A673 (cell line): ENCODE measurements at places on chromosomes 3 and 15.

DNA sequence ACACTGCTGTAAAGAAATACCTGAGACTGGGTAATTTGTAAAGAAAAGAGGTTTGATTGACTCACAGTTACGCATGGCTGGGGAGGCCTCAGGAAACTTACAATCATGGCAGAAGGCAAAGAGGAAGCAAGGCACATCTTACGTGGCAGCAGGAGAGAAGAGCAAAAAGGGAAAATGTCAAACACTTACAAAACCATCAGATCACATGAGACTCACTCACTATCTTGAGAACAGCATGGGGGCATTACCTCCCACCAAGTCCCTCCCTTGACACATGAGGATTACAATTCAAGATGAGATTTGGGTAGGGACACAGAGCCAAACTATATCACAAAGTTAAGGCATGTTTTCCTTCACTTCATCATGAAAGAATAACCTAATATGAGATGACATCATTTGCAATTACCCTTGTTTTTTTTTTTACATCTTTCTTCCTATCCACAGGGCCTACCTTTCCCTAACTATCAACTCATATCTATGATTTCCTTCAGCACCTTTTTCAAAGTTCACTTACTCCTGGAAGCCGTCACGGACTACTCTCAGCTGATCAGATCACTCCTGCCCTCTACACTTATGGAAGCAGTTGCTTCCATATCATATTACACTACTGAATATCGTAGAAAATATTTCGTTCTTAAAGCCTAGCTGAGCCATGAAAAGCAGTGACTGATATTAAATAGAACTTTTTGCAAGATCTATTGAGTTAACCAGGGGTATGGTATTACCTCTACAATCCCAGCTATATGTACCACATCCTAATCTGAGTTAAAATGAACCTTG is 25.5 kb upstream of the ATP8B4 start:
- no peak overlapping the region for H3K4me3 ChIP-seq
- H3K4me1 ChIP-seq, result peaks cover 6% of the 10 kb centered on the region
- no peaks in the 10 kb centered on the region for H3K27me3 ChIP-seq
- no peaks in the 10 kb centered on the region for H3K36me3 ChIP-seq
- no peak overlapping the region for H3K27ac ChIP-seq

- H3K4me3 ChIP-seq, result no peak overlapping the region
- H3K36me3 ChIP-seq, result peaks cover 7% of the 10 kb centered on the region
- H3K27me3 ChIP-seq, result no peaks in the 10 kb centered on the region
Observed at GRCh38 chr3:87233805-87234204, 6.7 kb downstream of the CHMP2B start.

DNA sequence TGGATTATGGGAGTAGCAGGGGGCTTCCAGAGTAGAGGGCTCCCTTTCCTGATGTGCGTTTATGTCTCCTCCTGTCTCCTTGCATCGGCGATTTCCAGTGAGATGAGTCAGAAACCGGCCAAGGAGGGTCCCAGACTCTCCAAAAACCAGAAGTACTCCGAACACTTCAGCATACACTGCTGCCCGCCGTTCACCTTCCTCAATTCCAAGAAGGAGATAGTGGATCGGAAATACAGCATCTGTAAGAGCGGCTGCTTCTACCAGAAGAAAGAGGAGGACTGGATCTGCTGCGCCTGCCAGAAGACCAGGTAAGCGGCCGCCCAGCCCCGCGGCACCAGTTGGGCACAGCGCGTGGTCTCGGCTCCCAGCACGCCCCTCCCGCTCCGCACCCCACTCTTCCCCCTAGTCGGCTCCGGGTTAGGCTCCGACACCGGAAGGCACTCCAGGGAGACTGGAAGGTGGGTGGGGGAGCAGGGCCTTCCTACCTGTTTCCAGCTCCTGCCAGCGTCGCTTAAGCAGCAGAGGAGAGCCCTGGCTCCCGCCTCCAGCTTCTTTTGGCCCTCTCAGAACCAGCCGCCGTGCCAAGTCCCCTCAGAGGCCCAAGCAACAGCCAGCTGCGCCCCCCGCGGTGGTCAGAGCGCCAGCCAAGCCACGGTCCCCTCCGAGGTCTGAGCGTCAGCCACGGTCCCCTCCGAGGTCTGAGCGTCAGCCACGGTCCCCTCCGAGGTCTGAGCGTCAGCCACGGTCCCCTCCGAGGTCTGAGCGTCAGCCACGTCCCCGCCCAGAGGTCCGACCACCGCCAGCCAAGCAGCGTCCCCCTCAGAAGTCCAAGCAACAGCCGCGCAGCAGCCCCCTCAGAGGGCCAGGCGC is 34.7 kb downstream of the MOBP start:
- no peak overlapping the region for H3K4me3 ChIP-seq
- no peak for DNase-seq
- peaks cover 22% of the 10 kb centered on the region for H3K27me3 ChIP-seq
- no peaks in the 10 kb centered on the region for H3K4me1 ChIP-seq
- no peak overlapping the region for H3K27ac ChIP-seq

GRCh38 chr3:111712294-111713167 is 117.4 kb upstream of the ZBED2 start:
- H3K4me1 ChIP-seq, result no peaks in the 10 kb centered on the region
- no peak overlapping the region for H3K27ac ChIP-seq
- DNase-seq, result no peak
- H3K36me3 ChIP-seq, result no peaks in the 10 kb centered on the region

- H3K36me3 ChIP-seq, result no peaks in the 10 kb centered on the region
- no peak overlapping the region for H3K4me3 ChIP-seq
- no peak for DNase-seq
- peaks cover 8% of the 10 kb centered on the region for H3K4me1 ChIP-seq
- H3K27ac ChIP-seq, result no peak overlapping the region
Observed at GRCh38 chr15:76200641-76201105, 110.6 kb downstream of the ETFA start.

- DNase-seq, result no peak
- H3K4me1 ChIP-seq, result no peaks in the 10 kb centered on the region
- H3K27ac ChIP-seq, result no peak overlapping the region
- H3K36me3 ChIP-seq, result no peaks in the 10 kb centered on the region
- H3K4me3 ChIP-seq, result no peak overlapping the region
Observed at GRCh38 chr3:45647148-45647619, 42.0 kb upstream of the SACM1L start.

- no peak overlapping the region for H3K27ac ChIP-seq
- peaks cover 9% of the 10 kb centered on the region for H3K4me1 ChIP-seq
- no peaks in the 10 kb centered on the region for H3K27me3 ChIP-seq
- H3K36me3 ChIP-seq, result no peaks in the 10 kb centered on the region
- no peak for DNase-seq
Observed at GRCh38 chr3:66048051-66048395, 9.3 kb upstream of the MAGI1 start.

- H3K27ac ChIP-seq, result no peak within 1 kb of the TSS
- no peak for DNase-seq
- no peaks in the 10 kb centered on the region for H3K4me1 ChIP-seq
- peak within 1 kb of the TSS; percentile 26 for H3K4me3 ChIP-seq
- H3K27me3 ChIP-seq, result no peaks in the 10 kb centered on the region
Observed at GRCh38 chr15:45129651-45130129, at the start of the genes DUOX1 and DUOXA1. DUOX1 (plus strand) TSS chr15:45129994; CDS start chr15:45131967, 1,973 bp downstream. DUOXA1 (minus strand) TSS chr15:45129879; CDS start chr15:45123014, 6,865 bp downstream.

GRCh38 chr3:94249491-94250079 is 186.7 kb downstream of the NSUN3 start:
- DNase-seq, result peak; percentile 80
- H3K27ac ChIP-seq, result no peak overlapping the region
- peaks cover 9% of the 10 kb centered on the region for H3K4me1 ChIP-seq
- H3K4me3 ChIP-seq, result no peak overlapping the region
- no peaks in the 10 kb centered on the region for H3K36me3 ChIP-seq

DNA sequence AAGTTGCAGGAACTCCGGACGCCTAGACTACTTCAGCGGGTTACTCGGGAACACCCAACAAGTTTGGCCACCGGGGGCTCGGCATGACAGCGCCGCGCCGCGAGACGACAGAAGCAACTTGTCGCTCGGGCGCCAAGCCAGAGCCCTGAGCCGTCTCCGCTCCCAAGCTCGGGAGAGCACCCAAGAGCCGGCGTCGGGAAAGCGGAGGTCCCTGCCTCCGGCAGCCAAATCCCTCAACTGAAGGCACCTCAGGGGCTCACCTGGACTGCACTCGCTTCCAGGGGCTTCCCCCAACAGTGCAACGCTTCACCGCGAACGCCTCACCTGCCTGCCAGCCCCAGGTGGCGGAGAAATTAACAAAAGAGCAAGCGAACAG is 640 bp downstream of the MB21D2 start:
- DNase-seq, result peak; percentile 91
- H3K27ac ChIP-seq, result peak overlapping the region; percentile 86
- no peaks in the 10 kb centered on the region for H3K27me3 ChIP-seq
- H3K36me3 ChIP-seq, result no peaks in the 10 kb centered on the region
- H3K4me1 ChIP-seq, result peaks cover 26% of the 10 kb centered on the region

- no peaks in the 10 kb centered on the region for H3K27me3 ChIP-seq
- no peak overlapping the region for H3K4me3 ChIP-seq
- H3K27ac ChIP-seq, result no peak overlapping the region
- H3K36me3 ChIP-seq, result no peaks in the 10 kb centered on the region
- no peaks in the 10 kb centered on the region for H3K4me1 ChIP-seq
Observed at GRCh38 chr15:93477188-93477587, 388.2 kb upstream of the RGMA start.

DNA sequence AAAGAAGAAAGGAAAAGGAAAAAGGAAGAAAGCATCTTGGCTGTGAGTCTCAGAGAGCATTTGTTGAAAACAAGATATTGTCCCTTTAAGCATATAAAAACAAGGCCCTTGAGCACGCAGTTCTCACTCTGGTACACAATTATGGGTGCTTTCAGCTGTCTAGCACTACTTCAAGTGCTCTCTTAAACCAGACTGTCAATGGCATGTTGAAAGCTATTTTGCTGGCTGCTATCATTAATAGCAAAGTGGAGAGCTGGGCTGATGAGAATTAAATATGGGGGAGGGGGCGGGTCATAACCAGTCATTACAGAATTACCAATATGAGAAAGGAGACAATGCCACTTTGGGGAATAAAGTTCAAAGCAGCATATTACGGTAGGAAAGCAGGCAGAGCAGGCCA is 9.3 kb downstream of the TLE3 start:
- no peak for DNase-seq
- peaks cover 70% of the 10 kb centered on the region for H3K36me3 ChIP-seq
- H3K4me1 ChIP-seq, result peaks cover 56% of the 10 kb centered on the region
- no peak overlapping the region for H3K4me3 ChIP-seq

DNA sequence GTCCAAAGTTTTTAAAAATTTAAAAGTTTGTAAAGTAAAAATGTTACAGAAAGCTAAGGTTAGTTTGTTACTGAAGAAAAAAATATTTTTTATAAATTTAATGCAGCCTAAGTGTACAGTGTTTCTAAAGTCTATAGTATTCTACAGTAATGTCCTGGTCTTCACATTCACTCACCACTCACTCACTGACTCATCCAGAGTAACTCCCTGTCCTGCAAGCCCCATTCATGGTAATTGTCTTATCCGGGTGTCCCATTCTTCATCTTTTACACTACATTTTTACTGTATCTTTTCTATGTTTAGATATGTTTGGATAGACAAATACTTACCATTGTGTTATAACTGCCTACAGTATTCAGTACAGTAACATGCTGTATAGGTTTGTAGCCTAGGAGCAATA is 36.7 kb upstream of the ATP10A start:
- no peak overlapping the region for H3K27ac ChIP-seq
- no peak for DNase-seq
- no peak overlapping the region for H3K4me3 ChIP-seq
- H3K36me3 ChIP-seq, result no peaks in the 10 kb centered on the region

DNA sequence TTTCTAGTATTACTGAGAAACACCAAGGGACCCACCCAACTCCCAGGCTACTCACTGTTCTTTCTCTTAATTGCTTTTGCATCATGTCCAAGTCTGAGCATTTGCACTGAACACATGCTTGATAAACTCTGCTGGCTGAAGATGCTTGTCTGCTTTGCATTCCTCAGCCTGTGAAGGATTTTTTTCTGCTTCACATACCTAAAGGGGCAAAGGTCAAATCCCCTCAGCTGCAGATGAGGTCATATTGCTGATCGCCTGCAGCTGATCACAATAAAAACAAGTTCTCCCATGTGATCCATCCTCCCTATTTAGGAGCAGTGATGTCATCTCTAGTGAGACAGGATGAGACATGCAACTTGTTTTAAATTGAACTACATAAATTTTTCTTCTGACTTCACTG is 84.6 kb upstream of the DCBLD2 start:
- no peaks in the 10 kb centered on the region for H3K27me3 ChIP-seq
- no peaks in the 10 kb centered on the region for H3K4me1 ChIP-seq
- no peak overlapping the region for H3K27ac ChIP-seq
- peak; percentile 29 for DNase-seq

DNA sequence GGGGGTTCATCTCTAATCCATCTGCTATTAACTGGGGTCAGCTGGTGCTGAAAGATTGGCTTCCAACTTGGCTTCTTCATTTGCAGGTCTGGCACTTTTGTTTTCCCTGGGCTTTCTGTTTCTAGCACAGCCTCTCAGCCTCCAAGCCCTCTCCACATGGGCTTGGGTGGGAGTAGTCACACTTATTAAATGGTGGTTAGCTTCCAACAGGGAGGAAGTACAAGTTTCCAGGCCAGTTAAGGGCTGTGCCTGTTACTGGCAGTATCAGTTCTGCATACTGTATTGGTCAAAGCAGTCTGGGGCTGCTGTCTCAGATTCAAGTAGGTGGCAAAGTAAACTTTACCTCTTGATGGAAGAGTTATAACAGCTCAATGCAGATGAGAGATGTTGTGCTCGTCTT is 627.1 kb upstream of the CCDC54 start:
- no peak overlapping the region for H3K4me3 ChIP-seq
- H3K27me3 ChIP-seq, result no peaks in the 10 kb centered on the region
- peak overlapping the region; percentile 50 for H3K27ac ChIP-seq

DNA sequence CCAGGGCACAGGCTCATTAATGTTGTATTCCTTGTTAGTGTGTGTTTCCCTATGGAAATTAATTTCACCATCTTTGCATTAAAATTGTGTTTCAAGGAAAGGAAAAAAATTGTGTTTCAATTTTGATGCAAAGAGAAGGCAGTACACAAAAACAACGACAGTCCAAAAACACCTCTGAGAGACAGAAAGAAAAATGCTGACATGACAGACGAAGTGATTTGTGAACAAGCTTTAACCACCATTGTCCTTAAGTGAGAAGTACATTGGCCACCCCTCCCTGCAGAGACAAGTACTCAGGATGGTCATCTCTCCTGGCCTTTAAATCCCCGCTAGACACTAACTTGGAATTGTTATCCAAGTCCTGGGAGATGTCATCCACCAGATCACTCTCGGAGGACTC is 50.2 kb upstream of the MTMR10 start:
- DNase-seq, result no peak
- H3K4me1 ChIP-seq, result no peaks in the 10 kb centered on the region
- H3K27me3 ChIP-seq, result no peaks in the 10 kb centered on the region
- no peaks in the 10 kb centered on the region for H3K36me3 ChIP-seq
- H3K4me3 ChIP-seq, result no peak overlapping the region
- H3K27ac ChIP-seq, result no peak overlapping the region
